Astrocyte (in vitro differentiated cells and primary cell): ENCODE measurements at places on chromosomes 5 and 9. TPM values are rescaled to one million over a fixed set of nuclear protein-coding genes. Genes with fewer than 3 reads are reported as not detected.

FAM221B gene
- total RNA-seq, result not detected in 2 replicates

AK3 gene
- 41.4 and 45.1 TPM in 2 replicates for total RNA-seq

PCDHGC5 gene
- total RNA-seq, result 7.7 and 10.9 TPM in 2 replicates

GAS1 gene
- total RNA-seq, result 4.3 and 5.1 TPM in 2 replicates

DDX4 gene
- total RNA-seq, result not detected in 2 replicates

TIMD4 gene
- not detected in 2 replicates for total RNA-seq

PCDHB14 gene
- 5.6 and 6.4 TPM in 2 replicates for total RNA-seq

PPP2R2B gene
- total RNA-seq, result 2.4 and 5.2 TPM in 2 replicates

SYK gene
- 0.07 and 0.41 TPM in 2 replicates for total RNA-seq

SLC25A2 gene
- total RNA-seq, result 0.19 and 0.25 TPM in 2 replicates

C5orf34 gene
- 2.5 and 3.3 TPM in 2 replicates for total RNA-seq

PPP3R2 gene
- total RNA-seq, result not detected in 2 replicates

SLC23A1 gene
- not detected in 2 replicates for total RNA-seq

SPATA31C1 gene
- total RNA-seq, result not detected in 2 replicates

NOXA1 gene
- 0.50 and 0.84 TPM in 2 replicates for total RNA-seq

C5 gene
- 0.41 and 1.1 TPM in 2 replicates for total RNA-seq

SAXO1 gene
- total RNA-seq, result 0.10 TPM in 1 of 2 replicates, not detected in the other

F2RL1 gene
- 140 and 164 TPM in 2 replicates for total RNA-seq

CAST gene
- 268 and 287 TPM in 2 replicates for total RNA-seq

SEMA4D gene
- 4.8 and 6.2 TPM in 2 replicates for total RNA-seq

NUTM2F gene
- total RNA-seq, result not detected in 2 replicates

TMEM232 gene
- total RNA-seq, result 1.4 and 1.7 TPM in 2 replicates

LHX2 gene
- total RNA-seq, result 0.14 TPM in 1 of 2 replicates, not detected in the other

IFNB1 gene
- 2.5 and 3.2 TPM in 2 replicates for total RNA-seq

TMEM215 gene
- total RNA-seq, result 1.4 and 3.0 TPM in 2 replicates

MAMDC4 gene
- 8.5 and 9.3 TPM in 2 replicates for total RNA-seq

SUSD3 gene
- not detected in 2 replicates for total RNA-seq

MZB1 gene
- total RNA-seq, result 0.22 TPM in 1 of 2 replicates, not detected in the other

UHRF2 gene
- total RNA-seq, result 36.4 and 37.4 TPM in 2 replicates

WHRN gene
- total RNA-seq, result 9.4 and 10.2 TPM in 2 replicates

TAF11L5 gene
- total RNA-seq, result not detected in 2 replicates

GLRA1 gene
- not detected in 2 replicates for total RNA-seq

PRUNE2 gene
- total RNA-seq, result 7.7 and 8.7 TPM in 2 replicates

TDRD7 gene
- total RNA-seq, result 20.4 and 21.4 TPM in 2 replicates

PCDHGA11 gene
- 5.3 and 5.8 TPM in 2 replicates for total RNA-seq

DNM1 gene
- 29.7 and 37.6 TPM in 2 replicates for total RNA-seq

CHMP5 gene
- 108 and 109 TPM in 2 replicates for total RNA-seq

NSG2 gene
- 0.09 and 0.38 TPM in 2 replicates for total RNA-seq

PDZD2 gene
- 6.5 and 10.3 TPM in 2 replicates for total RNA-seq

CFAP157 gene
- 0.09 TPM in 1 of 2 replicates, not detected in the other for total RNA-seq

TRIM36 gene
- 4.4 and 5.9 TPM in 2 replicates for total RNA-seq

SCGB3A2 gene
- 0.59 and 0.82 TPM in 2 replicates for total RNA-seq

SPATA9 gene
- 0.26 and 0.98 TPM in 2 replicates for total RNA-seq

HRCT1 gene
- total RNA-seq, result 0.39 and 0.62 TPM in 2 replicates

CDKN2B-AS1 gene
- total RNA-seq, result 2.3 TPM in 2 replicates
